DMS79 (cell line): ENCODE measurements at places on chromosomes 11 and 22.
A peak's percentile ranks its signal among the peaks of the same experiment; 100 is the strongest.

- DNase-seq = peak; percentile 51
Measured at GRCh38 chr11:122781378-122782195, 56.7 kb upstream of the CRTAM start.

DNA sequence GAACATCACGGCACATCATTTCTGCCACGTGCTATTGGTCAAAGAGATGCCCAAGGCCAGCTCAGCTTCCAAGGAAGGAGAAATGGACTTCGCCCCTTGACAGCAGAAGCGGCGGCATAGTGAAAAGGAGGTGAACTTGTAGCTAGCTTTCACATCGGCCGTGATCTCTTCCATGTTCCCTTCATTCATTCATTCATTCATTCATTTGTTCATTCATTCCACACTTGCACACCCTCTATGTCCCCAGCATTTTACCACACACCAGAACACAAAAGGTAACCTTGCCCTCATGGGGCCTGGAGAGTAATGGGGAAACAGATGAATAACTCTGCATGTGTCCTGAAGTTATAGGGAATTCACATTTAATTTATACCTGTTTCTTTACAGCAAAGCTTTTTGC, 1.1 kb upstream of the CYTH4 start:
- no peak for DNase-seq

- no peak for DNase-seq
Measured at GRCh38 chr11:69051381-69052342, 2.9 kb downstream of the TPCN2 start.

GRCh38 chr11:15258433-15259165, 143.9 kb downstream of the INSC start:
- peak; percentile 63 for DNase-seq

- peak; percentile 35 for DNase-seq
Measured at GRCh38 chr11:75384438-75385080, 14.8 kb upstream of the RPS3 start.

GRCh38 chr11:79393362-79394043, 47.3 kb downstream of the TENM4 start:
- no peak for DNase-seq

DNA sequence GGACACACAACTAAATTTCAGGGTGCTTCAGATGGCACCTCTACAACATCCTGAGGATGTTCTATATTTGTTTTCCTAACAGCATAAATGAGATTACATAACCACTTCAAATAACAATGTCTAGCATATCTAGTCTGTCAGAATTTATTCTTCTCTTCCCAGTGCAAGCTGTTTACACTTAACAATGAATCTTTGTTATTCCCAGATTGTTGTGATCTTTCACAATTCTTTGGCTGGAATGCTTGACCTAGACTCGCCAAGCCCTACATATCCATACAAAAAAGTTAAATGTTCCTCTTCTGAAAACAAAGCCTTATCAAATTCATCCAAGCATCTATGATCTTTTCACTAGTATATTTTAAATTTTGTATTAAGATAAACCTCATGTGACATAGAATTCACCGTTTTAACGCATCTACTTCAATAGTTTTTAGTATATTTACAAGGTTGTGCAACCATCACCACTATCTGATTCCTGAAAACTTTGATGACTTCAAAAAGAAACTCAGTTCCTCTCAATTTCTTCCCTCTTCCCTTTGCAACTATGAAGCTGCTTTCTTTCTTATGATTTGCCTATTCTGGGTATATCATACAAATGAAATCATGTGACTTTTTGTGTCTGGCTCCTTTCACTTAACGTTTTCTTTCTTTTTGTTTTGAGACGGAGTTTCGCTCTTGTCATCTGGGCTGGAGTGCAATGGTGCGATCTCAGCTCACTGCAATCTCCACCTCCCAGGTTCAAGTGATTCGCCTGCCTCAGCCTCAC, 61.7 kb upstream of the CHRNA10 start:
- DNase-seq = no peak

DNA sequence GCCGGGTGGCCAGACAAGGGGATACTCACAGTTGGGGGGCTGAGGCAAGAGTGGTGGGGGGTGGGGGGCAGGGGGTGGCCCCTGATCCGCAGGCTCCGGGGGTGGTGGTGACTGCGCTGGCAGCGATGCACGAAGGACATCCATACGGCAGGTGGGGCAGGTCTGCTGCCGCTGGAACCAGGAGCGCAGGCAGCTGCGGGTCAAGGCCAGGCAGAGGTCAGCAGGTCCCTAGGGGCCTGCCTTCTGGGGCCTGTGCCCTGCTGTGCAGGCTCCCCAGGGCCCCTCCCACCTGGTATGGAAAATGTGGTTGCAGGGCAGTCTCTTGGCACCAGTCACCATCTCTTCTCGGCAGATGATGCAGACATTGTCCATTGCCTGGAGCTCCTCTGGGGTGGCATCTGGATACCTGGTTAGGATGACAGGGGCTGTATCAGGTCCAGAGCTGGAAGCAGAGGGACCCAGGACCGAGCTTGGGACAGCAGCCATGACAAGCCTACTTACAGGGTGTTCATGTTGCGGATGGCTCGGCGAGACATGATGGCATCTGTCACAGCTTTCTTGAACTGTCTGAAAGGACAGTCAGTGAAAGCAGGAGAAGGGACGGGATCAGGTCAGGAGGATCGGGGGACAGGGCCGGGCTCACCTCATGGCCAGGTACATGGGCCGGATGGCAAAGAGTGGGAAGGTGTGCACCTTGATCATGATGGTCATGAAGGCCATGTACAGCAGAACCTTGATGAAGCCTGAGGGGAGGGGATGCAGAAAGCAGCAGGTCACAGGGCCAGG, 3.5 kb downstream of the SYVN1 start:
- DNase-seq = no peak

DNA sequence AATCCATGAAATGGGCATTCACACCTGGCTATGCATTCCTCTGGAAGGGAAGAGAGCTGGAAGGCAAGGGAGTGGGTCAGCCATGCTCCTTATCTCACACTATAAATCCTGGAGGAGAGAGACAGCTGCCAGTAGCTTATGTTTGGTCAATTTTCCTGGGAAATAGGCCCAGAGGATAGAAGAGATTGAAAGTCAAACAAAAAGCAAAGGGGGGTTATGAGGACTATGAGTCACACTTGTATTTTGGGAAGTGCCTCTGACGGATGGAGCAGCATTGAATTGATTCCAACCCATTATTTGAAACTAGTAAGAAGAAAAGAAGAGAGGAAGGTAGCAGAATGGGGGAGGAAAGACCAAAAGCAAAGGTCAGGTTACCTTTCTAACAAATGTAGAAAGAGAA, 25.0 kb downstream of the SNX19 start:
- DNase-seq = no peak

DNA sequence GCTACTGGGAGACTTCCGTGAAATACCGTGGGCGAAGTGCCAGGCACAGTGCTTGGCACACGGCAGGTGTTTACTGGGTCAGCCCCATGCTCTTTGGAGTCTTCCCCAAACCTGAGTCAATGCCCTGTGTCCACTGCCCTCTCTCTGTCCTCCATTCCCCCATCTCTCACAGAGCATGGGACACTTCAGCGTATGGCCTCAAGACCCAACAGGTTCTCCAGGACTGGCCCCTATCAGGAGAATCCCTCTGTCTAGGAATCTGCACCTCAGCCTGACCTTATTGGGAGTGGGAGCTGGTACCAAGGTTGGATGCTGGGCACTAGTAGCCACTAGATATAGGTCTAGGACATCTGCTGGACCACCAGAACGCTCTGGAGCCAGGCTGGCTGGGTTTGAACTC, 67.2 kb upstream of the LMO1 start:
- DNase-seq = no peak

DNA sequence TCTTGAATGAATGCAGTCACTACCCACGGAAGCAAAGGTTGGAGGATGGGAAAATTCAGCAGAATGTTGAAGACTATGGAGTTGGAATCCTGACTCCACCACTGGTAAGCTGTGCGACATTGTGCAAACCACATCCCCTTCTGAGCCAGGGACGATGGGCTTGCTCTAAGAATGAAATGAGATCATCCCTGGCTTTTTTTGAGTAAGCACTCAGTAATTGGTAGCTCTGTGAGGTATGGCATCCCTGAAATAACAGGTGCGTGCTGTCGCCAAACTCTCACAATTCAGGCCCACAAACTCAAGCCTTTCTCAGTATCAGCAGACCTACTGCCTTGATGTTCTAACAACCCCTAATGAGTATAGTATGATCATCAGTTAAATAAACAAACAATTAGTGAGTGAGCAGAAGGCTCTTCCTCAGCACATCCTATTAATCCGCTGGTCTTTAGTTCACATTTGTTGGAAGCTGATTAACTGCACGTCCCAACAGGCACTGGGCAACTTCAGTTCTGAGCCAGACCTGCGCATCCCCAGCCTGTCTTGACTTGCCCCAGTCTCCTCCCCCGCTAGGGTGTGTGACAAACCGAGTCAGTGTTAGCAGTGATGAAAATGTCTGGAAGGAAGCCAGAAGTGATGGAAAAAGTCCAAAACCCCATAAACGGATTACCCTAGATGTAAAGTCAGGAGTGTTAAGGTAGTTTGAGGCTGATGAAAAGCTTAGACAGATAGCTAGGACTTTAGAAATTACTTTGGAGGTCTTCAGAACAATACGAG, 235.5 kb downstream of the GRIK4 start:
- peak; percentile 79 for DNase-seq

DNA sequence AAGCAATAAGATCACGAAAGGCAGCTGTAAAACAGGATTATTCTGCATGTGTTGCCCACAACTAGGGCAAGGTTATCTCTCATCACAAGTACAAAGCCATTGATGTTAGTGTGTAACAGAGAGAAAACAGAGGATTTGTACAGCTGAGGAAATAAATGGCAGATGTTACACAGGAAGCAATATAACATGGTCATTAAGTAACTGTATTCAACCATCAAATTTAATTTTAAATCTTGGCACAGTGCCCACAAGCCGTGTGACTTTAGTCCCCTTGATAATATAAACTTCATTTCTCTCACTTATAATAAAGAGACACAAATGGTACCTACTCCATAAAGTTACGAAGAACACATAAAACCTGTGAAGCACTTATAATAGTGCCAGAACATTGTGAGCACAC, 17.3 kb downstream of the OR51E2 start:
- DNase-seq = peak; percentile 48

DNA sequence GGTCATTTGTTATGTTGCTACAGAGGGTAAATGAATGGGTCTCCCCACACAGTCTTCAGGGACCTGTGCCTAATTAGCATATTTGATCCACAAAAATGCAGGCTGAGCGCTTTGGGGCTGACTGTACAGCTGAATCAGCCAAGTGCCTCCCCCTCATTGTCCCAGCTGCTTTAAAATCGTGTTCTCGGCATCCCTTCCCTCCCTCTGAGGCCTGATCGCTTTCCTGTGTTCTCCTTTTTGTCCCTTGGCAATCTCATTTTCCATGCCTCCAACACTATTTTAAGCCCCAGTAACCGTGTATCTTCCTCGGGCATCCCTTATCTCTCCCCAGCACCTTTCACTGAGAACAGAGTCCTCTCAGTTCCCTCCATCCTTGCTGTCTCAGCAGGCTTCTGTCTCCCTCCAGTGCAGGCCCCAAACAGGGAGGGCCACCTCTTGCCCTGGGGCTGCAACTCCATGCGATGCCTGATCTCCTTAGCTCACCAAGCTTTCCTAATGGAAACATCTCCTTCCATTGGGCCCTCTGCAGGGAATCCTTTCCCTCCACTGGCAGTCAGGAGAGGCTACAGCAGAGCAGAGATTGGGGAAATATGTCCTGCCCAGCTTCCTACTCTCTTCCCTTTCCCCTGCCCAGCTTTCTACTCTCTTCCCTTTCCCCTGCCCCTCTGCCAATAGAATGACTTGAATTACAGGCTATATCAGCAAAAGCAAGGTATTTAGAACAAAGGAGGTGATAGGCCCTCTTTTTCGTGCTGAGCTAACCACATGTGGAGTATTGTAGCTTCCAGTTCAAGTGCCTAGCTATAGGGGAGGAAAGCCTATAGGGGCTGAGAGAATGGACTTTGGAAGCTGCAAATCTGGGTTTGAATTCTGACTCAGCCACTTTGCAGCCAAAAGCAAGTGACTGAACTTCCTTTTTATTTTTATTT, 13.8 kb downstream of the UQCR10 start:
- no peak for DNase-seq

DNA sequence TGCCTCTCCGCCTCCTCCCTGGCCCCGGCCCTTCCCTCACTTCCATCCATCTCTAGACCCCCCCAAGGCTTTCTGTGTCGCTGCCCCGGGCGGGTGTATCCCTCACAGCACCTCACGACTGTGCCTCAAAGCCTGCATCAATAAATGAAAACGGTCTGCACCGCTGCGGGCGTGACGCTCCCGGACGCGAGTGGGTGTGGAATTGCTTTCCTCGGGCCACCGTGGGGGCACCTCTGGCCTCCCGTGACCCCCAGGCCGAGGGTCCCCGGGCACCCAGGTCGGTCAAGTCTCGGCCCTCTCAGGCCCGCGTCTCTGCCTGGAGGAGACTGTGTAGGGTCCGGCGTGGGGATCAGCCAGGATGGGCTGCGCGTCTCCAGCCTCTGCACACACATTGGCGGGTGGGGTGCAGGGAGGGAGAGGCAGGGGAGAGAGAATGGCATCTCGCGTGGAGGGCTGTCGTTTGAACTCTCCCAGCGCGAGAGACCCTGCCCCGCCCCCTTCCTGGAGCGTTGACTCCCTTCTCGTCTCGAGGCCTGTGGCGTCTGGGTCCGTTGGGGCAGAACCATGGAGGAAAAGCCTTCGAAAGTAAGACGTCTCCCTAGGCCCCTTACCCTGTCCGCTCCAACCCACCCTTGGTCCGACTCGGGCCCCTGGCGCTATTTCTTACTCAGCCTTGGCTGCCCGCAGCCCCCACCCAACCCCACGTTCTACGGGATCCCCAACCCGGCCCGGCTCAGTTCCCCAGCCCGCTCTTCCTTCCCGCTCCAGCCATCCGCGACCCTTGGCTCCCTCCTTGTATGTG, at the start of gene CATSPERZ:
CATSPERZ (plus strand) TSS at position 512 of the 802 bp plus-strand sequence; CDS start at position 565, 53 bp downstream.
- DNase-seq = no peak

DNA sequence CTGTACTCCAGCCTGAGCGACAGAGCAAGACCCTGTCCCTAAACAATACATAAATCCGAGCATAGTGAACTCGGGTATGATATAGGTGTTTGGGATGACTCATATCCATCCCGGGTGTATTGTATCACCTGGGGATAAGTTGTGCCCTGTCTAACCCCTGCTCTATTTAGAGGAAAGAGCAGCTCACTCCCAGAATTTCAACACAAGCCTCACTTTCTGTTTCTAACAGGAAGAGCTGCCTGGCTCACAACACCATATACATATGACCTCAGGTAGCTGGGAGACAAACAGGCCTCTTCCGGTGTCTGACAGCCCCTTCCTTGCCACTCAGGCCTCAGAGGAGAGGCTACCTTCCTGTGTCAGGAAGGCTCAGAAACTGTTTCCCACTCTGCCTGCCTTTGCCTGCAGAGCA, 9.9 kb upstream of the MICALL1 start:
- DNase-seq = no peak
